CD4-positive, alpha-beta T cell treated with Interleukin-10 for 1 hour (primary cell): ENCODE measurements at places on chromosomes 7 and 10.

DNA sequence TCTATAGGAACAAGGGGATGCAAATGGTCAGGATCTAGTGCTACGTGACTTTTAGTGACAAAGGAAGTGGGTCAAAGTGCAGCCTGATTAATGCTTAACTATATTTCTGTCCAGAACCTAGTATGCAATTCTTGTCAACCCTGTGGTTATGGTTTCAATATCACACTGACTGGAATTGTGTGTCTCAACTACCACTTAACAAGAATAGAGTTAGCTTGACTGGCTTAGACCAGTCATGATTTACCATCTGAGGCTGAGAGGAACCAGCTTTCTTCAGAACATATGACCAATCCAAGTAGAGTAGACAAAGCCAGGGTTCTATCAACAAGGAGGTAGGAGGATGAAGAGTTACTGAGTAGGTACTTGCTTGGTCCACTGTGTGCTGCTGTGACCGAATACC is 54.4 kb downstream of the MYPN start:
- DNase-seq: no peak

GRCh38 chr10:76681153-76681552 is 956.5 kb downstream of the KCNMA1 start:
- no peak for DNase-seq

GRCh38 chr10:102505462-102506115 is 1.8 kb downstream of the SUFU start:
- no peak for DNase-seq

DNA sequence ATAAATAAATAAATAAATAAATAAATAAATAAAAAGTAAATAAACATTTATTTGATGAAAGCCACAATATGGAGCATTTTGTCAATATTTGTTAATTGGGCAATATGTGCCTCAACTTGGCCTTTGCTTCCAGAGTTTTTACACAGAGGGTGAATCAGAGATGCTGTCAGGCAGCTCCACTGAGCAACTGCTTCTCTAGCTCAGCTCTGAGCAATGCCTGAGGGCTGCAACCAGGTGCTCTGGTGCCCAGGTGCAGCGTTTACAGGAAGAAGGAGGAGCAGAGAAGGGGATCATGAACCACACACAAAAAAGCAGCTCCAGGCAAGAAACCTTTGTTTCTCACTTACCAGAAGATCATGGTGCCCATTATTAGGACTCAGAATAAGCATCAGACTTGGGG is 876.2 kb upstream of the AUTS2 start:
- no peak for DNase-seq

GRCh38 chr10:10500937-10501336 is 516.7 kb upstream of the CELF2 start:
- DNase-seq: no peak

DNA sequence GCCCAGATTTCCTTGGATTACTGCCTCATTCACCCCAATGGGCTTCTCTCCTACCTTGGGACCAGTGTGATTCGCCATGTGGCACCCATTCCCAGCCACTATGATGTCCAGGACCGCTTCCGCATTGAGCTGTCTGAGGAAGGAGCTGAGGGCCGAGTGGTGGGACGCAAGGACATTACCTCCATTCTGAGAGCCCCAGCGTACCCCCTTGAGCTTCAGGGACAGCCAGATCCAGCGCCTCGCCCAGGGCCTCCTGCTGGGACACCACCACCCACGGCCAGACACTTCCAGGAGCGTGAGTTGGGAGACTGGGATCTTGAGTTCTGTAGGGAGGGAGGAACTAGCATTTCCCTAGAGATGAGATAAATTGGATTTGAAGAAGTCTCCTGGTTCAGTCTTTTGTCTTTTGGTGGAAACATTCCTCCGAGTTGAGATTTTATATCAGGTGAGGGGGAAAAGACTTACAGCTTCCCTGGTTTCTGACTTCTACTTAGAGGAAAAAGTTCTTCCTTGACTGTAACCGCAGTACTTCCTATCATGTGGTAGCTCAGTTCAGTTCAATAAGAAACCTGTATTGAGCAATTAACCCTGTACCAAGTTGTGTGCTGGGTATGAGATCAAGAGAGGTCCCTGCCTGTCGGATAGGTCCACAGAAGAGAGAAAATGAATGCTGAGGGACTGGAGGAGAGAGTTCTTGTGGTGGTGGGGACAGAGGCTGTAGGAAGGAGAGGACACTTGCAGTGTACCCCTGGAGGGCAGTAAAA is 1.3 kb downstream of the MOSPD3 start:
- DNase-seq: no peak

- peak; percentile 34 for DNase-seq
These were observed 309.7 kb downstream of the CSTF2T start for GRCh38 chr10:51389415-51390321.

GRCh38 chr7:101163279-101164070 is 1.9 kb downstream of the VGF start:
- peak; percentile 39 for DNase-seq

- DNase-seq: no peak
These were observed 313.4 kb downstream of the CXCL12 start for GRCh38 chr10:44071479-44071878.

GRCh38 chr7:155858521-155859061 is 46.3 kb upstream of the SHH start:
- no peak for DNase-seq

DNA sequence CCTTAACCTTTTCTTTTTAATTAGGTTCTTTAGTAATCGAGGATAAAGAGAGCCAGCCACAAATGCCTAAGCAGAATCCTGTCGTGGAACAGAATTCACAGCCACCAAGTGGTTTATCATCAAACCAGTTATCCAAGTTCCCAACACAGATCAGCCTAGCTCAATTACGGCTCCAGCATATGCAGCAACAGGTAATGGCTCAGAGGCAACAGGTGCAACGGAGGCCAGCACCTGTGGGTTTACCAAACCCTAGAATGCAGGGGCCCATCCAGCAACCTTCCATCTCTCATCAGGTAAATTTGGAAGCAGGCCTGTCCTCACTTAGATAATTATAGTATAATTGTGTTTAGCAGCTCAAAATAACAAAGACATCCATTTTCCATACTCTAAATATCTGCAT is 94.6 kb downstream of the TRIM24 start:
- no peak for DNase-seq

DNA sequence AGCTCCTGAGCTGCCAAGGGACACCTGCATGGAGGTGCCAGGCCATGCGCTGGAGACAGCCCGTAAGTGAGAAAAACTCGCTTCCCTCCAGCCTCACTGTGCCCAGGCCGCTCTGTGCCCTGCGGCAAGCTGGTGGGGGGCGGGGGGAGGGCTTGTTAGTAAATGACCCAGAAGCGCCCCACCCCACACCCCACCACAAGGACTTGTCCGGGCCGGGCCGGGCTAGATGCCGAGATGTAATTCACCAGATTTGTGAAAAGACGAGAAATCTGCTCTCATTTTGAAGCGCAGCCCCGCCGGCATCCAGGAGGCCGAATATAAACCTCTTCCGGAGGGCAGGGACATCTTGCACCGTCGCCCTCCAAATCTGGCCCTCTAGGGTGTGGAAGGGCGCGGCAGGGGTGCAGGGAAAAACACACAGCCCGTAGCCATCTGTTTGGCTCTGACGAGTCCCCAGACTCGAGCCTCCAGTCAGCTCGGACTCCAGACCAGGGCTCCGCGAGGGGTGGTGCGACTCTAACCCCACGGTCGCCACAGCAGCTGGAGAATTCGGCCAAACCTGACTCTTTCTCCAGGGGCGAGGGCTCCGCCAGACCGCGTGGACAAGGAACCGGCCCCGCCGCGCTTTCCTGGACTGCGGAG is 14.8 kb downstream of the TLX1 start:
- DNase-seq: no peak

DNA sequence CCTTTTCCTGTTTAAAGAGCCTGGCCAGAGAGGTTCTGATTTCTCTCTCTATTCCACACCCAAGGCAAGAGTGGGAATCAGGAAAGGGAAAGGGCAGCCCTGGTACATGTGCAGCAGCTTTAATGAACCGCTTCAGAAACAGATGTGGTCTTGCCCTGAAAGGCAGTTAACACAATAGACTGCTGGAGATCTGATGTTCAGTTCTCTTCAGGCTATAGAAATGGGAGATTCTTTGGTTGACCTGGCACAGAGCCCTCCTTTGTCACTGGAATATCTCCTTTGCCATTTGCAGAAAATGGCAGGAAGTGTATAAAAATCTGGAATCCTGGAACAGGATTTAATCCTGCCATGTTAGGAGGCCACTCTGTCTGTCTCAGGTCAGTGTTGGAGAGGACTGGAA is 36.3 kb upstream of the EXOC6 start:
- DNase-seq: no peak

- peak; percentile 23 for DNase-seq
These were observed 254.9 kb downstream of the KIAA1217 start for GRCh38 chr10:24463611-24464426.

DNA sequence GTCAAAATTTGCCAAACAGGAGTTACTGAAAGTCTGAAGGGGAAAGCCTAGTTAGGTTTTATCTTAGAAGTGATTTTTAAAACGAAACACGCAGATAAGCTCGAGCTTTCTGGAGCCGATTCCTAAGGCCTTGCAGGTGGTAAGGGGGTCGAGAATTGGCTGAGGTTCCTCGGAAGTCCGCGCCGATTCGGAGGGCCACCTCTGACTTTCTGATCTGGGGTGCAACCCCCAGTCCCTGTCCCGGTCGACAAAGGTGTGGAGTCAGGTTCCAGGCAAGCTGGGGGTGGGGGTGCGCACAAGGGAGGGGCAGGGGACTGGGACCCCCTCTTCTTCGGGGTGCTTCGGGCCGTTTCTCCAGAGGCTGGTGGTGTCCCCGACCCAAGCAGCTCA is 701 bp upstream of the CUL1 start:
- DNase-seq: no peak

DNA sequence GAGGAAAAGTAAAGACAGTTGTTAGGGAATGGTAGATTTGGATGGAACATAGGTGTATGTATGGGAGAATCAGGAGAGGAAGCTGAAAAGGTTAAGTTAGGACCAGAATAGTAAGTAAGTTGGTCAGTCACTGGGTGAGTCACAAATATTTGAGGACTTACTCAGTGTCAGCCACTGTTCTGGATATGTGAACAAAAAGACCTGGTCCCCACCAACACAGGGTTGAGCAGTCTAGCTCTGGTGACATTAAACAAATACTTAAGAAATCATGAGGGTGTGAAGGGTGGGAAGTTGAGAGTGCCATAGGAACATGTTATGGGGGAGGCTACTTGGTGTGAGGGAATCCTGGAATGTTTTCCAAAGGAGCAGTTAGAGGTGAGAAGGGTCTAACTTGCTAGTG is 246.9 kb downstream of the PTEN start:
- DNase-seq: no peak
